ENCODE measurements at places on chromosomes 12 and 14.
A peak's percentile ranks its signal among the peaks of the same experiment; 100 is the strongest.

- no peak for DNase-seq
- H3K4me1 ChIP-seq: no peaks in the 10 kb centered on the region
- H3K4me3 ChIP-seq: no peak overlapping the region
- no peak overlapping the region for H3K27ac ChIP-seq
- no peaks in the 10 kb centered on the region for H3K36me3 ChIP-seq
Observed at GRCh38 chr12:113138826-113139225, 3.3 kb upstream of the RASAL1 start.

DNA sequence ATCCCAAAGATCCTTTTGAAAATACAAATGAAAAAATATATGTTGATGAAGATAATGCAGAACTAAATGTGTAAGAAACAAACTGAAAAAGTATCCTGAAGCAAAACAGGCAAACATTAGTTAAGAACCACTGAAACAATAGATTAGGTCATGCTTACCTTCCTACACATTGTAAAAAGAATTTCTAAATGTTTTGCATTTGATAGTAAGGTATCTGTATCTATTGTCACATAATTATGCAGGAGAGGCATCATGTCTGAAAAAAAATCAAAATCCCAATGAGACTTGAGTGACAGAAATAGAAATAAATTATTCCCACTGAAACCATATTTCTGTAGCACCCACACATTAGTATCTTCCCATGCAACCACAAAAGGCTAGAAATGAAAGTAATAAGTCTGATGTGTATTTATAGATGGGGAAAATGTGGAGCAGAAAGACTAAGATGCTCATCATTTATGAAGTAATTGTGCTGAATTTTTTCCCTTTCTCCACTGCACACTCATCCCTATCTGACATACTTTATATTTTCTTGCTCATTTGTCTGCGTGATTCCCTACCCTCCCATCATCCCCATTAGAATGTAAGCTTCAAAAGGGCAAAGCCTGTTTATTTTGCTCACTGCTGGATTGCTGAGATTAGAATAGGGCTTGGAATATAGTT is 43.5 kb downstream of the IPO8 start:
- H3K27ac ChIP-seq: no peak overlapping the region
- H3K4me1 ChIP-seq: no peaks in the 10 kb centered on the region
- DNase-seq: no peak
- peaks cover 27% of the 10 kb centered on the region for H3K36me3 ChIP-seq
- no peaks in the 10 kb centered on the region for H3K27me3 ChIP-seq

DNA sequence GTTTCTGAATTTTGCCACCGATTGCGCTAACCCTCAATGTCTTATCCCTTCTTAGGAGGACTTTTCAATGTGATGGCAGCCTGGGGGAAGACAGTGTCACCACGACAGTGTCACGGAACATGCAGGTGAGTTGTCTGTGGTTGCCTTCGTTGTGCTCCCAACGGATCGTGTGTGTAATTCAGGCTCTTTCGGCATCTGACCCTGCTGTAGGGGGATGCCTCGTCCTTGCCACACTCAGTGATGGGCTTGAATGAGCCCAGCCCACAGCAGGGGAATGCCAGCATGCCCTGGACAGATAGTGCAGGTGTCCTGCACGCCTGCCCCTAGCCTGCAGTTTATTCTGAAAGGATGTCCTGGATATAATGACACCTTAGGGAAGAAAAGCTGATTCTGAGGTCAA is 123.8 kb upstream of the RTL1 start:
- no peaks in the 10 kb centered on the region for H3K27me3 ChIP-seq
- no peak overlapping the region for H3K4me3 ChIP-seq
- no peak for DNase-seq
- H3K36me3 ChIP-seq: no peaks in the 10 kb centered on the region
- no peak overlapping the region for H3K27ac ChIP-seq
- H3K4me1 ChIP-seq: no peaks in the 10 kb centered on the region

DNA sequence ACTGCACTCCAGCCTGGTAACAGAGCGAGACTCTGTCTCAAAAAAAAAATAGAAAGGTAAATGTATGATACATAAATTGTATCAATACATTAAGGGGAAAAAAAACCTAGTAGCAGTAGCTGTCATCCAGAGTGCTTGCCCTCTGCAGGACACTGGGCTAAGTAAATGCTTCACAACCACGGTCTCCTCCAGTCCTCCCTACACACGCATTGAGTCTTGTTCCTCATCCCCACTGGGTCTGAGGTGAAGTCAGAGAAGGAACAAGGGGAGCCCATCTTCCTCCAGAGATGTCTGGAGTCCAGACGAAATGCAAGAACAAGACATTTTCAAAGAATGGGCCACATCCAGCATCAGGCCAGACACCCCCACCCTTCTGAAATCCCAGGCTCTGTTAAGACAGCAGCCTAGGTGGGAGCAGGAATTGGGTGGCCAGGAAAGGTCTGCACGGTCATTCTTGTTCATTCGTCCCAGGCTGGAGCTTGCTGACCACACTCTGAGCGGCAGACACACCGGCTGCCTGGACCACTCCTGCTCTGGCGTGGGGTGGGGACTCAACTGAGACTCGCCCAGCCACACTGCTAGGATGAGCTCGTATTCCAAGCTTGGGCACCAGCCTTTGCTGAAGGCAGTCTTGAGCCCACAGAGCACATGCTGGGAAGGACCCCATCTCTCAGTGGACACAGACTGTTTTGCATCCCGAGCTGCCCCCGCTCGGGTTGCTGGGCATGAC is 45.5 kb downstream of the CHGA start:
- peak overlapping the region; percentile 64 for H3K27ac ChIP-seq
- no peak for DNase-seq
- H3K4me3 ChIP-seq: no peak overlapping the region
- H3K27me3 ChIP-seq: no peaks in the 10 kb centered on the region

- H3K4me1 ChIP-seq: no peaks in the 10 kb centered on the region
- H3K4me3 ChIP-seq: no peak overlapping the region
- no peak overlapping the region for H3K27ac ChIP-seq
- H3K27me3 ChIP-seq: no peaks in the 10 kb centered on the region
Observed at GRCh38 chr12:102474438-102475064, 5.8 kb downstream of the IGF1 start.

- peaks cover 20% of the 10 kb centered on the region for H3K36me3 ChIP-seq
- DNase-seq: no peak
- no peak overlapping the region for H3K4me3 ChIP-seq
- H3K4me1 ChIP-seq: no peaks in the 10 kb centered on the region
Observed at GRCh38 chr12:50776749-50777728, 13.1 kb downstream of the ATF1 start.

DNA sequence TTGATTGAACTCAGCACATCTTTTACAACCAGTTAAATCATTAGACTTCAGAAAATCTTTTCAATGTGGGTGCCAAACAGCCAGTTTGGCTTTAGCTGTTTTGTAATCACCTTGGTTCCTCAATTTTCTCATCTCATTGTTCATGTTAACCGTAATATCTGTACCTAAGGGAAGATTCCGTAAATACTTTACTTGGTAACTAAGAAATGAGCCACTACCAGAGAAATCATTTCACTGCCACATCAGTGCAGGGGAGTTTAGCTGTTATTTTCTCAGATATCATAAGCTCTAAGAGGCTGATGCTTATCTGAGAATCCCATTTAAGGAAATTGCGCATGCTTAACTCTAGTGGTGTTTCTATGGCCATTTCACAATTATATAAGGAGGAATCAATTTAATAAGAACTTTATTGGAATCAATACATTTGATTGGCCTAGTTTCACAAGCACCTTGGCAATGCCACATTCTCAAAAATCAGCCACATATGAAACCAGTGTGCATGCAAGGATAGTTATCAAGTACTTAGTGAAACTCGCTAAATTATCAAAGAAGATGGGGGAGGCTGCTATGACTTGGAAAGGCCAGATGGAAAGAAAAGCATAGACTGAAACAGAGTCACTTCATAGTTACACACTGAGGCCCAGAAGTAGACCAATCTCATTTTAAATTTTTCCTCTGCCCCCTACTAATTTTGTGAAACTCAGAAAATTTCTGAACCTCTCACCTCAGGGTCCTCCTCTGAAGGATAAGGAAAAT is 28.1 kb upstream of the IL22 start:
- no peak overlapping the region for H3K27ac ChIP-seq
- H3K36me3 ChIP-seq: no peaks in the 10 kb centered on the region
- H3K27me3 ChIP-seq: no peaks in the 10 kb centered on the region
- DNase-seq: no peak
- no peaks in the 10 kb centered on the region for H3K4me1 ChIP-seq

GRCh38 chr12:25186788-25187402 is 8.1 kb downstream of the DNAI7 start:
- H3K27me3 ChIP-seq: no peaks in the 10 kb centered on the region
- H3K36me3 ChIP-seq: no peaks in the 10 kb centered on the region
- H3K4me1 ChIP-seq: no peaks in the 10 kb centered on the region
- H3K27ac ChIP-seq: no peak overlapping the region
- no peak overlapping the region for H3K4me3 ChIP-seq
- no peak for DNase-seq

DNA sequence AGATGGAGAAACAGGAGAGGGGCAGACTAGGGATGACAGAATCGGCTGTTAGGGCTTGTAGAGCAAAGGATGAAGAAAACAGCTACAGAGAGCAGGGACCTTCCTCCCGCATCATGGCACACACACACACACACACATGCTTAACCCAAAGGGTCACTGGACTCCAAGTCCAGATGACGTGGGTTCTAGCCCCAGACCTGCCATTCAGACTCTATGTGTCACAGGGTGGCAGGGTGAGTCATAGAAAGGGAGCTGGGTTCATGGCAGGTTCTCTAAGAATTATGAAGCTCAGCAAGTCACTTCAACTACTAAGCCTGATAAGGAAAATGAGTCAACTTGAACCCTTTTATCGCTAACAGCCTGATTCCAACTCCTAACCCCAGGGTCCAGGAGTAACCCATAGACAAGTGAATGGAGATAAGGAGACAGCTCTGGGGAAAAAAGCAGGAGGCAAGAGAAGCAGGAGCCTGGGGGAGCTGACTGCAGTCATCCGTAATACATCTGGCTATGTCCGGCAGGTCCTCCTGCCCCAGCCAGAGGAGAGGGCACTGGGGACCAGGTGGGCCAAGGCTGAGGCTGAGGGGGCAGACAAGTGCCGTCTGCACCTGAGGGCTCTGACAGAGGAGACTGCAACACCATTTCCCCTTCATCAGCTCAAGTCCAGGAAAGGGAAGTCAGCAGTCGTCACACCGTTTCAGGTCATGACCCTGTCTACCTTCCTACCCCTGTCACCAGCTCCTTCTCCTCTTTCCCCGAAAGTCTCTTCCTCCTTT is 3.6 kb upstream of the TNFRSF1A start:
- peak; percentile 92 for DNase-seq
- H3K36me3 ChIP-seq: no peaks in the 10 kb centered on the region
- H3K4me3 ChIP-seq: no peak overlapping the region
- H3K4me1 ChIP-seq: peaks cover 54% of the 10 kb centered on the region

- no peaks in the 10 kb centered on the region for H3K36me3 ChIP-seq
- H3K27me3 ChIP-seq: no peaks in the 10 kb centered on the region
- no peak overlapping the region for H3K4me3 ChIP-seq
Observed at GRCh38 chr14:69547701-69548348, 26.8 kb downstream of the CCDC177 start.

DNA sequence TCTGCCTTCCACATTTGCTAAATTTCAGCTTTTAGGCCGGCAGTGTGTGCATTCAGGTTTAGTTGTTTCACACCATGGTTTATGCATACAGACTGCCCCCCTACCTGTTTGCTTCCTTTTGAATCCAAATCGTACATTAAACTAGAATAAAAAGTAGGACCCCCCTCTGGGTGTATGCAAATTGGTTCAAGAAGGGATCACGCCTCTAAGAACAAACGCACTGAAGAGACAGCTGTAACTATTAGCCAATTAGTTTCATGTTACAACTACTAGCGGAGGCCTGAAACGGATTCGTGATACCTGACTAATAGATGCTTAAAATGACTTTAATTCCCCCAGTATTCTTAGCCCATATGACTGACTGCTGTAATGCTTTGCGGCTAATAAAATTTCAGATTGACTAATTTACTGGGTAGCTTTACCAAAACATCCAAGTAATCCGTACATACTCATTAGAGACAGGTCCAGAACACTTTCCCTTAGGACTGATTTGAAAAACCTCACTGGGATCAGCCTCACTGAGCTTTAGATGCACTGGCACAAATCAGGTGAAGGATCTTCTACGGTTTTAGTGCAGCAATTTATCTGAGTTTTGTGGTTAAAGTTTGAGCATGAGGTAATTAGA is 411.8 kb downstream of the NPAS3 start:
- H3K4me1 ChIP-seq: no peaks in the 10 kb centered on the region
- no peak for DNase-seq
- H3K27me3 ChIP-seq: no peaks in the 10 kb centered on the region
- H3K36me3 ChIP-seq: no peaks in the 10 kb centered on the region

- DNase-seq: no peak
- H3K4me3 ChIP-seq: peak overlapping the region; percentile 66
- H3K36me3 ChIP-seq: no peaks in the 10 kb centered on the region
- H3K27me3 ChIP-seq: no peaks in the 10 kb centered on the region
- H3K27ac ChIP-seq: peak overlapping the region; percentile 78
- H3K4me1 ChIP-seq: peaks cover 56% of the 10 kb centered on the region
Observed at GRCh38 chr12:55932551-55932910, 1.6 kb downstream of the DGKA start.

DNA sequence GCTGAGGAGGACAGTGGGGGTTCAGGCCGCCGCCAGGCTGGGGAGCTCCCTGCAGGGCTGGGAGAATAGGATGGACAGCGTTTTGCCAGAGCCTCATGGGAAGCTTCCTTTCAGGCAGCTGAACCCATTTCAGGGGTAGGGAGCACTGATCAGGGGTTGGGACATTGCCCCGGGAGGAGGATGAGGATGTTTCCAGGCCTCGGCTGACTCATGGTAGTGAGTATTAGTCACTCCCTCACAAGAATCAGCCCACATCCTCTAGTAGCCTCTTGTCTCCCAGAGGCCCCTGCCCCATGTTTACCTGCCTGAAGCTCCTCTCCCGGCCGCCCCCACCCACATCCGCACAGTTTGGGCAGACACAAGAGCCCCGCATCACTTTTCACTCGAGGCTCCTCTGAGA is 89.8 kb downstream of the ZFP36L1 start:
- no peaks in the 10 kb centered on the region for H3K27me3 ChIP-seq
- H3K27ac ChIP-seq: no peak overlapping the region
- H3K36me3 ChIP-seq: no peaks in the 10 kb centered on the region
- no peak for DNase-seq
- H3K4me1 ChIP-seq: no peaks in the 10 kb centered on the region

DNA sequence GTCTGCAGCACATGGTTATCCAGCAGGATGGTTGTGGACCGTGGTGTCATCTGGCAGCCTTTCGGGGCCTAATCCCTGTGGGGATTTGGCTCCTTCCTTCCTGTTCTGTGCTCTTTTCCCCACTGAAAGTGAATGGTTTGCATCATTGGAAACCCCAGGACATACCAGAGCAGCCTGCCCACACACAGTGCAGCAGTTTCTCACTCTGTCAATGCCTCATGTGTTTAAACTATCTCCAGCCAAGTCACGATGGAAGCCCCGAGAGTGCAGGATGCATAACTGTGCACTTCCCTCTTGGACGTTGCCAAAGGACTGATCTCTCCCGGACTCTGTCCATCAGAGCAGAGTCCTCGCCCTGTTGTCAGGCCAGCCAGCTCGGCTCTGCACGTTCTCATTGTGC is 29.0 kb upstream of the AMN start:
- DNase-seq: no peak
- no peaks in the 10 kb centered on the region for H3K27me3 ChIP-seq
- H3K4me3 ChIP-seq: no peak overlapping the region
- no peaks in the 10 kb centered on the region for H3K4me1 ChIP-seq
- H3K36me3 ChIP-seq: no peaks in the 10 kb centered on the region
- no peak overlapping the region for H3K27ac ChIP-seq

GRCh38 chr12:93812626-93813025 is 135.5 kb downstream of the CRADD start:
- no peak overlapping the region for H3K4me3 ChIP-seq
- no peaks in the 10 kb centered on the region for H3K36me3 ChIP-seq
- no peaks in the 10 kb centered on the region for H3K4me1 ChIP-seq
- DNase-seq: no peak

All from right atrium auricular region (tissue), 2 donors.